ENCODE measurements at places on chromosomes 1 and 21. TPM values are rescaled to one million over a fixed set of nuclear protein-coding genes. Genes with fewer than 3 reads are reported as not detected.

Gene ATP1A4
- total RNA-seq, result 3.0 TPM

Gene FCRL2
- not detected for total RNA-seq

GRCh38 chr1:174262349-174263241, 103.3 kb downstream of the RABGAP1L start:
- H3K27ac ChIP-seq, result no peak overlapping the region
- no peak for DNase-seq
- H3K27me3 ChIP-seq, result no peaks in the 10 kb centered on the region
- H3K4me3 ChIP-seq, result no peak overlapping the region
- H3K4me1 ChIP-seq, result no peaks in the 10 kb centered on the region
- H3K36me3 ChIP-seq, result no peaks in the 10 kb centered on the region

DNA sequence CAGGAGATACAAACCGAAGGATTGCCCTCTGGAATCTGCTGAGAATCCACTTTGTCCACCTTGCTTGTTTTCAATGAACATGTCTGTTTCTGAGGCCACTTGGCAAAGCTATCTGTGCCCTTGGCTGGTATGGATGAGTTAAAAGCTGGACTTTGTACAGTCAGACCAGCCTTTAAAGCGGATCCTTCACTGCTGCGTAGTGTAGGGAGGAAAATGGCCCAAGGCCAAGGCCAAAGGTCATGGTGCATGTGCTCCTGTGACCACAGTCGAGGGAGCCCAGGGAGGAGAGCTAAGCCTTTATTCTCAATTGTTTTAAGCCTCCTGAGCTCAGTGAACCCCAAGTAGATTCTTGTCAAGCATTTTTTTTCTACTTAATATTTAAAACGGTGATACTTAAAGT, 37.0 kb downstream of the KCNJ15 start:
- no peaks in the 10 kb centered on the region for H3K36me3 ChIP-seq
- H3K27ac ChIP-seq, result no peak overlapping the region
- peaks cover 14% of the 10 kb centered on the region for H3K4me1 ChIP-seq
- H3K4me3 ChIP-seq, result no peak overlapping the region

- H3K27me3 ChIP-seq, result no peaks in the 10 kb centered on the region
- H3K4me1 ChIP-seq, result no peaks in the 10 kb centered on the region
- no peaks in the 10 kb centered on the region for H3K36me3 ChIP-seq
- H3K27ac ChIP-seq, result no peak overlapping the region
- no peak for DNase-seq
- H3K4me3 ChIP-seq, result no peak overlapping the region
These were observed 10.2 kb downstream of the TNNI1 start for GRCh38 chr1:201411292-201411691.

Gene HES5
- not detected for total RNA-seq

Gene LEMD1
- not detected for total RNA-seq

Gene AMY1C
- not detected for total RNA-seq

Gene CLEC20A
- not detected for total RNA-seq

GRCh38 chr1:220189750-220190347, 82.4 kb downstream of the RAB3GAP2 start:
- no peak overlapping the region for H3K4me3 ChIP-seq
- H3K27me3 ChIP-seq, result no peaks in the 10 kb centered on the region
- DNase-seq, result no peak
- H3K36me3 ChIP-seq, result peaks cover 1% of the 10 kb centered on the region

Gene FMO5
- 1.9 TPM for total RNA-seq

DNA sequence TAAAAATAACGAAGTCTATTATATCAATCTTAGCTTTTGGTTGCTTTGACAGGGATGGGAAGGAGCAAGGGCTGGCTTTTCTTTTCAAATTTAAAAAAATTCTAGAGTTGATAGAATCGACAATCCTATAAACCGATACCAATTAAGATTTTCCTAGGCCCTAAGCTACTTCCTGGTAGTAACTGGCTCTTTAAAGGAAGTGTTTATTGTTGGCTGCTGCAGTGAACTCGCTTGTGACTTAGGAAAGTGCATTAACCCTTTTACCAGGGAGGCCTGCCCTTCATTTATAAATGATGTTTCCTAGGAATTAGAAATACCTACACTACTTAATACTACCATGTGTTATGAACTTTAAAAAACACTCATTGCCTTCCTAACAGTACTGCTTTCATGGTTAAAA, 33.2 kb downstream of the ATP5PF start:
- DNase-seq, result no peak
- no peak overlapping the region for H3K4me3 ChIP-seq
- H3K27me3 ChIP-seq, result no peaks in the 10 kb centered on the region
- H3K4me1 ChIP-seq, result no peaks in the 10 kb centered on the region

Gene SLC26A9
- total RNA-seq, result not detected

- H3K27me3 ChIP-seq, result no peaks in the 10 kb centered on the region
- H3K27ac ChIP-seq, result no peak overlapping the region
- H3K4me1 ChIP-seq, result no peaks in the 10 kb centered on the region
- no peak overlapping the region for H3K4me3 ChIP-seq
- no peak for DNase-seq
- H3K36me3 ChIP-seq, result no peaks in the 10 kb centered on the region
These were observed 16.8 kb downstream of the E2F2 start for GRCh38 chr1:23514111-23514679.

- no peaks in the 10 kb centered on the region for H3K4me1 ChIP-seq
- no peak for DNase-seq
- H3K36me3 ChIP-seq, result no peaks in the 10 kb centered on the region
- H3K27ac ChIP-seq, result no peak overlapping the region
- no peak overlapping the region for H3K4me3 ChIP-seq
- H3K27me3 ChIP-seq, result no peaks in the 10 kb centered on the region
These were observed 206.2 kb upstream of the ADAMTS5 start for GRCh38 chr21:27173053-27173452.

Gene SYT6
- total RNA-seq, result 1.9 TPM

Gene STPG1
- 2.8 TPM for total RNA-seq

Gene TTC22
- 0.81 TPM for total RNA-seq

- no peaks in the 10 kb centered on the region for H3K36me3 ChIP-seq
- H3K27me3 ChIP-seq, result no peaks in the 10 kb centered on the region
- DNase-seq, result no peak
- no peak overlapping the region for H3K4me3 ChIP-seq
These were observed 14.1 kb upstream of the VWA5B1 start for GRCh38 chr1:20276485-20277159.

DNA sequence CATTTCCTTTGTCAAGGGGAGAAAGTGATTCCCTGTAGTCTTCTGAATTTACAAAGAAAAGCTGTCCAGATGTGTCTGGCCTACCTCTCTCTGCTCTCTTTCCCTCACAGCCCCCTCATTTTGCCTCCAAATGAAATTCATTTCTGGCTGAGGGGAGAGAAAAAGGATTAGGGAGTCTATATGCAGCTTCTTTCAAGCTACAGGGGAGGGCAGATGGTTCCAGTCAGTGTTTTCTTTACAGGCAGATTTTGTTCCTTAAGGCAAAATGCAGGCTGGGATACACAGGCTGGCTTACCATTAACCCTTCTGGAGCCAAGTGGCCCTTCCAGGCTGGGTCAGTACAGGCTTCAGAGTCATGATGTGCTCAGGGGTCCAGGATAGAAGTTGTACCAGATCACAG, 198.1 kb upstream of the USP24 start:
- no peaks in the 10 kb centered on the region for H3K27me3 ChIP-seq
- DNase-seq, result no peak
- H3K36me3 ChIP-seq, result no peaks in the 10 kb centered on the region

Gene LRRC39
- 1.6 TPM for total RNA-seq

GRCh38 chr1:158199849-158200248, 19.2 kb downstream of the CD1D start:
- H3K4me1 ChIP-seq, result no peaks in the 10 kb centered on the region
- no peaks in the 10 kb centered on the region for H3K36me3 ChIP-seq
- H3K4me3 ChIP-seq, result no peak overlapping the region
- H3K27ac ChIP-seq, result no peak overlapping the region

GRCh38 chr21:35195232-35195631, 146.1 kb upstream of the RUNX1 start:
- no peaks in the 10 kb centered on the region for H3K27me3 ChIP-seq
- no peak overlapping the region for H3K27ac ChIP-seq
- H3K4me3 ChIP-seq, result no peak overlapping the region
- no peaks in the 10 kb centered on the region for H3K36me3 ChIP-seq
- no peak for DNase-seq

DNA sequence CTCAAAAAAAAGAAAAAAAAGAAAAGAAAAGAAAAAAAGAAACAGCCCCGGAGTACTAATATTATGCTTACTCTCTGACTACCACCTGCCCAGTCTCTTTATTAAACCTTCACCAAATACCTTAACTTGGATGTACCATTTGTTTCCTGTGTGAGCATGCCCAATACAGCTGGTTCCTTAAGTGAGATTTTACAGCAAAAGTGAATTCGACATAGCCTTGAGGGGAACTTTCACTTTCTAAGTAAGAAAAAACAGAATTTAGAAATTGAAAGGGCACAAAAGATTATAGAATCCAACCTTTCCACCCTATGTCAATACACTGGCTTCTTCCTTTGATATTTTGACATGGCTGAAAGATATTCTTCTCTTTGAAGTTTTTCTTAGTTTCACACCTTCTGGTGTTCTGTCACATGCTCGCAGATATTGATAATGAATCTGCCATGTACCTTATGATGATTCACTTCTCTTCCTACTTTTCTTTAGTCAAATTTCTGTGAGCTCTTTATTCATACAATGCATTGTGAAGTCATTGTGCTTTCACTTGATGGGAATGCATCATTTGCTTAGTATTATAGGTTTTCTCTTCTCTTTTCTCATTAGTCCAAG, 5.2 kb upstream of the GIPC2 start:
- no peak for DNase-seq
- H3K27ac ChIP-seq, result no peak overlapping the region
- no peaks in the 10 kb centered on the region for H3K36me3 ChIP-seq
- H3K4me1 ChIP-seq, result no peaks in the 10 kb centered on the region

GRCh38 chr1:9766759-9767442, 56.9 kb downstream of the CLSTN1 start:
- H3K27me3 ChIP-seq, result no peaks in the 10 kb centered on the region
- DNase-seq, result no peak
- peaks cover 7% of the 10 kb centered on the region for H3K4me1 ChIP-seq
- no peaks in the 10 kb centered on the region for H3K36me3 ChIP-seq
- H3K4me3 ChIP-seq, result no peak overlapping the region

- H3K27me3 ChIP-seq, result no peaks in the 10 kb centered on the region
- no peaks in the 10 kb centered on the region for H3K36me3 ChIP-seq
- no peak overlapping the region for H3K27ac ChIP-seq
- no peak for DNase-seq
- no peaks in the 10 kb centered on the region for H3K4me1 ChIP-seq
These were observed 202.9 kb upstream of the FGGY start for GRCh38 chr1:59094001-59094400.

Gene TRIM45
- 2.1 TPM for total RNA-seq

- no peak for DNase-seq
- H3K36me3 ChIP-seq, result peaks cover 2% of the 10 kb centered on the region
- peaks cover 40% of the 10 kb centered on the region for H3K4me1 ChIP-seq
- no peaks in the 10 kb centered on the region for H3K27me3 ChIP-seq
- H3K27ac ChIP-seq, result peak overlapping the region; percentile 75
These were observed 17.5 kb downstream of the MTARC1 start for GRCh38 chr1:220804202-220804586.

Gene HCN3
- 1.2 TPM for total RNA-seq

Gene HLX
- total RNA-seq, result 28.2 TPM

DNA sequence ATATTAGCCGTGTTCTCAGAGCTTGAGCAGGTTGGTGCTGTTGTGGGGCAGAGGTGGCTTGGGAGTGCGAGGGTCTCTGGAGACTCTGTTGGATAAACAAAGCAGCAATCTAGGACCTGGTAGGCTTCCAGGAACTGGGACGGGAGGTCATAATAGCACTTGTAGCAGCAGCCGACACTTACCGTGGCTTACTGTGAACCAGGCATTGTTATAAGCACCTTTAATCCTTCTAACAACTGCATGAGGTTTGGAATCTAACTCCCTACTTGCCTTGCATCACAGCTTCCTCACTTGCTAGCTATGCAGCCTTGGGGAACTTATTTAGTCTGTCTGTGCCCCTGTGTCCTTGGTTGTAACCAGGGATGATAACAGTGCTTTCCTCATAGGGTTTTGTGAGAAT, 94.9 kb downstream of the NAV1 start:
- H3K27ac ChIP-seq, result no peak overlapping the region
- no peak for DNase-seq
- H3K27me3 ChIP-seq, result no peaks in the 10 kb centered on the region
- peaks cover 34% of the 10 kb centered on the region for H3K4me1 ChIP-seq
- peaks cover 4% of the 10 kb centered on the region for H3K36me3 ChIP-seq
- no peak overlapping the region for H3K4me3 ChIP-seq

DNA sequence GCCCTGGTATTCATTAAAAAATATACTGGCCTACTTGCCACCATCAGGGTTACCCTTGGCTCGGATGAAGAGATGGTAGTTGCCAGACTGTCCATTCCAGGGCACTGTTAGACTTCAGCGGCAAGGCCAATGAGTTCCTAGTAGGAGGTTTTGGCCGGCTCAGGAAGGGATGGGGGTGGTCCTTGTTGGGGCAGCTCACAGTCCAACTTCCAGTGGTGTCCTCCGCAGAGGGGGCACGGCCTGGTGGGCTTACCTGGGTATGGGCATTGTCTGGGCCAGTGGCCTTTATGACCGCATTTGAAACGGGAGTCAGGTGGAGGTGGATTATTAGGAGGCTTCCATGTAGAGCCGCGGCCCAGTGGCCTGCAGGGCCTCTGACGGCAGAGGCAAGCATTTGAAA, 139.1 kb upstream of the ETV3 start:
- H3K36me3 ChIP-seq, result no peaks in the 10 kb centered on the region
- H3K27ac ChIP-seq, result no peak overlapping the region
- no peak for DNase-seq
- peaks cover 18% of the 10 kb centered on the region for H3K27me3 ChIP-seq

Gene C1orf141
- total RNA-seq, result not detected

DNA sequence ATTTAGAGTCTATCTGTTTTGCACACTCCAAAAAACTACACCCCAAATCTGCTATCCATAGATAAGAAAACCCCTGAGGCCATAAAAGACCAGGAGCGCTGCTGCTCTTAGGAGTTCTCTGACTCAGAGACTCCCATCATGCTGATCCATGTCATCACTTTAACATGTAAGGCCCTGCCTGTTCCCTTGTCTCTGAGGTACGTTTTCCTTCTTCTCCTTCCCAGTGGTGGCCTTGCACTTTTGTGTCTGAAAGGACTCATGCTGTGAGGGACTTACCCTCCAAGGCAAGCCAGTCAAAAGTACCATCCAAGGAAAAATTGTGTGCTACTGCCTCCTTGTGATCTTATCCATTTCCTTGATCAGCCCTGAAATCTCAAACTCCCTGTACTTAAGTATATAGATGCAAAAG, 427.4 kb upstream of the NCAM2 start:
- no peak for DNase-seq
- no peaks in the 10 kb centered on the region for H3K4me1 ChIP-seq
- H3K4me3 ChIP-seq, result no peak overlapping the region
- no peaks in the 10 kb centered on the region for H3K36me3 ChIP-seq

Gene LRRC53
- not detected for total RNA-seq

Gene TTC24
- not detected for total RNA-seq

Gene S100A7
- not detected for total RNA-seq

Gene TNFRSF9
- not detected for total RNA-seq

Gene CD52
- total RNA-seq, result not detected

GRCh38 chr1:216794586-216794985, 71.4 kb upstream of the ESRRG start:
- no peak overlapping the region for H3K27ac ChIP-seq
- no peak overlapping the region for H3K4me3 ChIP-seq
- H3K4me1 ChIP-seq, result no peaks in the 10 kb centered on the region
- no peaks in the 10 kb centered on the region for H3K27me3 ChIP-seq
